ENCODE measurements at places on chromosomes 1 and 21. TPM values are rescaled to one million over a fixed set of nuclear protein-coding genes. Genes with fewer than 3 reads are reported as not detected.

The TMEM269 gene
- 1.9 TPM for total RNA-seq

The OPRD1 gene
- not detected for total RNA-seq

The DNAJC6 gene
- total RNA-seq: 10.0 TPM

The CHI3L1 gene
- 1.6 TPM for total RNA-seq

The MPZ gene
- total RNA-seq: 6.6 TPM

The CD34 gene
- not detected for total RNA-seq

The C1orf56 gene
- 0.95 TPM for total RNA-seq

The KIF2C gene
- total RNA-seq: 44.5 TPM

The TIPRL gene
- 49.6 TPM for total RNA-seq

The SMPDL3B gene
- 0.33 TPM for total RNA-seq

The DLGAP3 gene
- 0.71 TPM for total RNA-seq

The ERRFI1 gene
- total RNA-seq: 3.5 TPM

The GSTM5 gene
- total RNA-seq: not detected

The CGN gene
- total RNA-seq: 0.31 TPM

The CHRM3 gene
- not detected for total RNA-seq

The FOXO6 gene
- total RNA-seq: not detected

The AMY1C gene
- not detected for total RNA-seq
